ENCODE measurements at places on chromosomes 6 and 20.

- no peak for DNase-seq
These were observed 21.5 kb upstream of the SMIM13 start for GRCh38 chr6:11072101-11072500.

GRCh38 chr6:106417572-106418147 lies 57.1 kb downstream of the CRYBG1 start:
- no peak for DNase-seq

GRCh38 chr6:38567436-38567835 lies 72.3 kb downstream of the BTBD9 start:
- DNase-seq, result no peak

GRCh38 chr6:107666981-107667601 lies 157.0 kb downstream of the SCML4 start:
- no peak for DNase-seq

- DNase-seq, result no peak
These were observed 37.1 kb upstream of the CTAGE9 start for GRCh38 chr6:131747821-131748353.

- no peak for DNase-seq
These were observed 215.8 kb downstream of the PAX1 start for GRCh38 chr20:21921251-21921650.

DNA sequence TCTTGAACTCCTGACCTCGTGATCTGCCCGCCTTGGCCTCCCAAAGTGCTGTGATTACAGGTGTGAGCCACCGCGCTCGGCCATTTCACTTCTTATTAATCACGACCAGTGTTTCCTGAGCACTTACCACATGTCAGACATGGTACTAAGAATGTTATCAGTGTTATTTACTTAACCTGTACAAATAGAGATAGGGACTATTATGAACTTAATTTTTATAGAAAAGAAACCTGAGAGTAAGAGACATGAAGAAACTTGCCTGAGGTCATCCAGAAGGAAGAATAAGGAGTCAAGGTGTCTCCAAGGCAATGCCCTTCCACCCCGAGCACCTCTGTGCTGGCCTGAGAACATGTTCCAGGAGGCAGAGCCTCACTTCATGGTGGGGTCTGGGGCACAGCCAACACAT lies 29.3 kb upstream of the EZR start:
- no peak for DNase-seq

GRCh38 chr6:88641178-88641903 lies 322.1 kb downstream of the RNGTT start:
- DNase-seq, result no peak

GRCh38 chr6:33430334-33430733 lies 10.5 kb downstream of the SYNGAP1 start:
- no peak for DNase-seq

DNA sequence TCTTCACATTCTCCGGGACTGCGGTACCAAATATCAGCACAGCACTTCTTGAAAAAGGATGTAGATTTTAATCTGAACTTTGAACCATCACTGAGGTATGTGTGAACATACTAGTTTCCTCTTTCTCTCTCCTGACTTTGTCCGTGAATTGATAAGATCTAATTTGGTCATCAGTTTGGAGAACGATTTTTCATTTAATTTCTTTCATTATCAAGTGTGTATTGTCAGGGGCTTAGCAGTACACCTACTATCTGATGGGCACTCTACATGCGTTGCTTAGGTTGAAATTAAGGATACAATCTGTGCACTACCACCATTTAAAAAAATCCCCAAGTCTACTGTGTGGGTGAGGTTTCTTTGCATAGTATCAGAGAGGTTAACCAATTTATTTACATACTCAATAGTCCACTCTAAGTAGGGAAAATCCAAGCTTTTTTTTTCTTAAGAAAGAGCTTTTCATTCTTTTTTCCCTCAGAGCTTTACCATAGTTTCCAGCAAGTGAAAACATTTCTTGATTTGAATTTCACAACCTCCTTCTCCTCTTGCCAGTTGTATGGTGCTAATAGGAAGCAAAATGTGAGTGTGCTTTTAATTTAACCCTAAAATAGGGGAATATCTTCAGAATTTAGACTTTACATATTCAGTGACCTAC lies 105.4 kb upstream of the ESR1 start:
- DNase-seq, result no peak

DNA sequence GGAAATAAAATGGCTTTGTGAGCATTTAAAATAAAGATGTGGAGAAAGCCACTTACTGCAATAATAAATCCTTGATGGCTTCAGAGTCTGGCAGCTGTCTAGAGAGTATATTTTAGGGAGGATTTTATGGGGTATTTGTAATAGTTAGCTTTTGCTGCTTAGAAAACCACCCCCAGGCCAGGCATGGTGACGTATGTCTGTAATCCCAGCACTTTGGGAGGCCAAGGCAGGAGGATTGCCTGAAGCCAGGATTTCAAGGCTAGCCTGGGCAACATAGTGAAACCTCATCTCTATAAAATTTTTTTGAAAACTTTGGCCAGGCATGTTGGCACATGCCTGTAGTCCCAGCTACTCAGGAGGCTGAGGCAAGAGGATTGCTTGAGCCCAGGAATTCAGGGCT lies 63.8 kb downstream of the ISM1 start:
- no peak for DNase-seq

- no peak for DNase-seq
These were observed 265.6 kb upstream of the JAG1 start for GRCh38 chr20:10939331-10939941.

GRCh38 chr20:17863577-17864292 lies 104.9 kb downstream of the SNX5 start:
- no peak for DNase-seq

- peak; percentile 68 for DNase-seq
These were observed at the start of gene HIVEP1 for GRCh38 chr6:12012038-12012557. Gene HIVEP1 (plus strand): TSS chr6:12012312. CDS start chr6:12015629, 3,317 bp downstream.

- DNase-seq, result no peak
These were observed 87.5 kb upstream of the HDAC2 start for GRCh38 chr6:114058435-114058834.

GRCh38 chr20:50378170-50379000 lies 131.8 kb upstream of the PTPN1 start:
- DNase-seq, result no peak

GRCh38 chr20:23123886-23124285 lies 37.8 kb upstream of the CD93 start:
- no peak for DNase-seq

All from glutamatergic neuron (in vitro differentiated cells).